Omental fat pad (tissue), 4 donors: ENCODE measurements at places on chromosomes 1 and 21.
A peak's percentile ranks its signal among the peaks of the same experiment; 100 is the strongest.

GRCh38 chr1:210132582-210132981 is 100.0 kb upstream of the SERTAD4 start:
- DNase-seq = no peak

DNA sequence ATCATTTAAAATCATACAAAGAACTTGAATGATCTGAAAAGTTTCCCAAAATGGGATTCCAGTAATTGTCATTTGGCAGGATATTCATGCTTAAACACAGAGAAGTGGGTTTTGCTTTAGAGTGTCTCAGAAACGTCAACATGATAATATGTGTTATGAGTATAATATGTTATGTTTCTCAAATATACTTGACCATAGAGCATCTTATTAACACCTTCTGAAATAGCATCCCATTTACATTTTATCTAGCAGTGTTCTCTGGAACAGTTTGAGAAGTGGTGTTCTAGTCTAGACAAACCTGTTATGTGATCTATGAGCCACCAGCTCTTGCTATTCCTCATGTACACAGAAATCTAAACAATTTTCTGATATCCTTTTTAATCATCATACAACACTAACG is 588.8 kb upstream of the PBX1 start:
- DNase-seq = no peak

- no peak for DNase-seq
Observed at GRCh38 chr1:208868554-208868953, 624.4 kb upstream of the PLXNA2 start.

- no peak for DNase-seq
Observed at GRCh38 chr1:6247651-6248050, 3.7 kb downstream of the HES3 start.

GRCh38 chr1:1427106-1427819 is 6.2 kb upstream of the ANKRD65 start:
- no peak for DNase-seq

GRCh38 chr1:29524285-29525065 is 288.2 kb downstream of the PTPRU start:
- DNase-seq = no peak

DNA sequence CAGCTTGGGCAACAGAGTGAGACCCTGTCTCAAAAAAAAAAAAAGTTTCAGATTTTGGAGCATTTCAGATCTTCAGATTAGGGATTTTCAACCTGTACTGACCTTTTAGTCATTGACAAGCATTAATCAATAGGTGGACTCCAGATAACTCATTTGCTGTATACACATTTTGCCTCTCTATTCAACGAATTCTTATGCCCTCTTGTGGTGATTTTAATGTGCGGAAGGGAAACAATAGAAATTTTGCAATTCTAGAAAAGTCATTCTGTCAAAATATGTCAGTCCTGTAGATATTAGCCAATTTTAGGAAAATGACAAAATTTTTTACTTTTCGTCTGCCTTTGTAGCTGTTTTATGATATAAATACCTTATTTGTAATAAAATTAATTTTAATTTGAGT is 11.6 kb upstream of the OR2G2 start:
- DNase-seq = no peak

- DNase-seq = peak; percentile 38
Observed at GRCh38 chr1:26889551-26890466, at the start of gene GPN2. Gene GPN2, minus strand, starts transcription at chr1:26890283. Its CDS starts 187 bp downstream, at chr1:26890096.

GRCh38 chr1:242827538-242827937 is 303.0 kb upstream of the PLD5 start:
- DNase-seq = no peak

GRCh38 chr1:96553811-96554210 is 167.8 kb upstream of the PTBP2 start:
- no peak for DNase-seq

DNA sequence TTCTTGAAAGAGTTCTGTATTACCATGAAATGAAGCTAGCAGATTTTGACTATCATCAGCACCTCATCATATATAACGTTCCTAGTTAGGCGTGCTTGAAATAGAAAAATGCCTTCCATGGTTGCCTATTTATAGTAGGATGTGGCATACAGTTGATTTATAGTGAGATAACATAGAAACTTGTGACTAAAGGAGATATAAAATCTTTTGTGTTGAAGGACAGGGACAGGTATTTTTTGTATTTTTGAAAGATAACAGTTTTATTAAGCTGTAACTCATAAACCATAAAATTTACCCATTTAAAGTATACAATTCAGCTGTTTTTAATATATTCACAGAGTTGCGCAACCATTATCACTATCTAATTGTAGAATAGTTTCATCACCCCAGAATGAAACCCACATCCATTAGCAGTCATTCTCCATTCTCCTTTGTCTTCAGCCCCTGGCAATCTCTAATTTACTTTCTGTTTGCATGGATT is 19.3 kb downstream of the SPEN start:
- DNase-seq = no peak

DNA sequence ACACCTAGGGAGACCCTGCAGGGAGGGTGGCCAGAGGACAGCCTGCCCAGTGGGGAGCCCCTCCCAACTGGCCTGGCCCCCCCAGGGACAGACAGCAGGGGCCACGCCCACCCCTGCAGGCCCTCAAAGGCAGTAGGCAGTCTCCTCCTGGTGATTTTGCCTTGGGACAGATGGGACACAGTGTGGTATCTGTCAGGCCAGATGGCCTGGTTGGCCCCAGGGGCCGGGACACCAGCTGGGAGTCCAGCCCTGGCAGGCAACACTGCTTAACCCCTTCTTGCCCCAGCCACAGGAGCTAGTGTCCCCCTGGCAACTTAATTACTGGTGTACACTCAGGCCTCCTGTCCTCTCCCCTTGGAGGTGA is 17.8 kb downstream of the IFFO2 start:
- no peak for DNase-seq

DNA sequence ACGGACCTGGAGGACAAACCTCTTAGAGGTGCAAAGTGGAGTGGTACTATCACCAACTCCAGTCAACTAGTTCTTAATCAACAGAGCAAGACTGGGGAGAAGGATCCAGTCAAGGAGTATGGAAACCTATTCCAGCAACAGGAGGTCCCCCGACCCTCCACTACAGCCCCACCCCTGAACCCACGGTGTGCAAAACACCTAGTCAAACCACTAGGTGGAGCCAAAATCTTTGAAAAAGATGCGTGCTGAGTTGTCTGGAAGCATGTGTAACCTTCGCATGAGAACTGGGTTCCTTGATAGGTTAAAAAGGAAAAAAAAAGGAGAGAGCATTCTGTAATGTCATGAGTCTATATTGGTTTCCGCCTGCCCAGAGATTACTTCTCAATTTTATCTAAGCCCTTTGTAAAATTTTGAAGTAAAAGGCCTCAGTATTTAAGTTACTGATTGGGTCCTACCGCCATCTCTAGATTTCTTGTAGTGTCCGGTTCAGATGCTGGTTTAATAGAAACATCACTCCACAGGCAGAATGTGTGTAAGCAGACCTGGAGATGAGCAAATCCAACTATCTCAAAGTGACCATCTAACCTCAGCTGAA is 81.9 kb upstream of the HAO2 start:
- DNase-seq = no peak

- DNase-seq = no peak
Observed at GRCh38 chr1:21814981-21815582, 3.0 kb downstream of the LDLRAD2 start.

GRCh38 chr1:223829678-223830077 is 16.1 kb downstream of the TP53BP2 start:
- DNase-seq = no peak

DNA sequence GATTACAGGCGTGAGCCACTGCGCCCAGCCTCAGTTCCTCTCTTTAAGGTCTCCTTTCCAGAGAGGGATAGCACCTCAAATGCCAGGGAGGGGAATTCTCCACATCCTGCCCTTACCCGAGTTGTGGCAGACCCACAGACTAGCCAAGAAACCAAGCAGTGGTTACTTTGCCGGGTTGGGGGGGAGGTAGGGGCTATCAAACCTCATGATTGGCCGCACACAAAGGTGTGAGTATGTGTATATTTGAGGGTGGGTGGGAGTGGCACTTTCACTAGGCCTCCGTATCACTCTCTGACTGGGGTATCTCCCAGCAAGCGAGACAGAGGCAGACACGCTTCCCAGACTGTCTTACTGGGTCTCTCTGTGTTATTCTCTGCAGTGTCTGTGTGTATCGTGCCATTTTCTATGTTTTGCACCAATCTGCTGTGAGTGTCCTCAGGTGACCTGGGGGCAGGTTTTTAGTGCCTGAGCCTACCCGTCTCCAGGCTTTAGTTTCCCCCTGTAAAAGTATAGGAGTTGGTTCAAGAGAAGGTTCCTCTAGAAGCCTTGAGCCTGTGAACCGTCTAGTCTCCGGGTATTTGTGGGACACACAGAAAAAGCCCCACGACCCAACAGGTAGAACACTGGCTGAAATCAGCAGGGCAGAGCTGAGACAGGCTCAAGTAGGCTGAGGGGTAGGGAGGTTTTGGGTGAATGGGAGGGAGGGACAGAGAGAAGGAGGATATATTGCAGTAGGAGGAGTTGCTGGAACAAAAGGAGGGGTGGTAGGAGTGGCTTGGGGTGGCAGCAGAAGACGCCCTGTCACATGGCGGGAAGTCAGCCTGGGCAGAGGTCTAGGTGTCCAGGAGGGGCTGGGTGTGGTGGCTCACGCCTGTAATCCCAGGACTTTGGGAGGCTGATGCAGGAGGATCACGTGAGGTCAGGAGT is 10.3 kb downstream of the LMNA start:
- no peak for DNase-seq

GRCh38 chr1:156667610-156667967 is 9.6 kb downstream of the NES start:
- no peak for DNase-seq

- DNase-seq = no peak
Observed at GRCh38 chr1:216194721-216195120, 228.5 kb downstream of the USH2A start.

DNA sequence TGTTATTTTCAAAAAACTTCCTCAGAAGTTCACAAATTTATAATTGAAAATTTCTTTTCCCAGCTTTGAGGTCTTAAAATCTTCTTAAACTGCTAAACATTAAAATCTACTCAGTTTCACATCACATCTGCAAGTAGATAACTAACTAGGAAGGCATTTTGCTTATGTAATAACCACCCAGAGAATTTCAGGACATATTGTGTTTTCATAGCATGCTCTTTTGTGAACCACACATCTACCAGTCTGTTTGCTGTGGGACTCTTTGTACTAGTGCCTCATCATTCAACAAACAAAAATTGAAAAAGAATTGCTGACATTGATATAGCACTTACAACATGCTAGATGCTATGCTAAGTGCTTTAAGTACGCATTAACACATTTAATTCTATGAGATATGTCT is 31.6 kb upstream of the C1orf146 start:
- DNase-seq = no peak

DNA sequence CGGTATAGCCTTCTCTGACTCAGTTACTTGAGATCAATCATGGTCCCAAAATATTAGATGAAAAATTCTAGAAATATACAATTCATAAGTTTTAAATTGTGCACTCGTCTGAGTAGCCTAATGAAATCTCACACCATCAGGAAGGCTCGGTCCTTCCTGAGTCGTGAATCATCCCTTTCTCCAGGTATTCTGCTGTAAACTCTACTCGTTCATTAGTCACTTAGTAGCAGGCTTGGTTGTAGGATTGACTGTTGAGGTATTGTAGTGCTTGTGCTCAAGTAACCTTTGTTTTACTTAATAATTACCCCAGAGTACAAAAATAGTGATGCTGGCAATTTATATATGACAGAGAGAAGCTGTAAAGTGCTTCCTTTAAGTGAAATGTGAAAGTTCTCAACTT is 238.7 kb downstream of the OLFM3 start:
- DNase-seq = no peak

GRCh38 chr1:7171574-7171973 is 386.3 kb downstream of the CAMTA1 start:
- no peak for DNase-seq

DNA sequence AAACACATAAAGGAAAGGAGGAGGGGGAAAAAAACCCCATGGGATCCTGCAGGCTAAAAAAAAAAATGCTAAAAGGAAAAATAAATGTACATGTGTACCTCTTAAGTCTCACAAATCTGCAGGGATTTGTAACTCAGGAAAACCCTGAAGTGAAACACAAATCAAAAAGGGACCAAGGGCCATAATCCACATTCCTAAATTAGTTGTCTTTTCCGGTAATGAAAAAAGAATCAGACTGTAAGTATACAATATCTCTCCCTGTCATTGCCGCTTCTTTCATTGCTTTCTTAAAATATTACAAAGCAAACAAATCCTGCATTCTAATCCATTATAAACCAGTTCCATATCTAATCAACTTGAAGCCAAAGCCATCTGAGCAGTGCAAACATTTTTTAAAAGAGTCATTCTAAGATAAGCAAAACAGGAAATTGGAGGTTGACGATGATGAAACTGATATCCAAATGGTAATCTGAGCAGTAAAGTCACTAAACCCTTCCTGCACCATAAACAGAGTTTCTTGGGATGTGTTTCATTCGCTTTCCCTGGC is 58.7 kb upstream of the SIM2 start:
- no peak for DNase-seq

GRCh38 chr1:196951711-196952394 is 8.3 kb downstream of the CFHR2 start:
- no peak for DNase-seq

- no peak for DNase-seq
Observed at GRCh38 chr1:89310976-89311375, 38.3 kb upstream of the GBP5 start.

GRCh38 chr1:31805318-31805717 is 10.5 kb downstream of the SPOCD1 start:
- DNase-seq = no peak

GRCh38 chr1:8539683-8540082 is 221.8 kb downstream of the SLC45A1 start:
- DNase-seq = no peak

DNA sequence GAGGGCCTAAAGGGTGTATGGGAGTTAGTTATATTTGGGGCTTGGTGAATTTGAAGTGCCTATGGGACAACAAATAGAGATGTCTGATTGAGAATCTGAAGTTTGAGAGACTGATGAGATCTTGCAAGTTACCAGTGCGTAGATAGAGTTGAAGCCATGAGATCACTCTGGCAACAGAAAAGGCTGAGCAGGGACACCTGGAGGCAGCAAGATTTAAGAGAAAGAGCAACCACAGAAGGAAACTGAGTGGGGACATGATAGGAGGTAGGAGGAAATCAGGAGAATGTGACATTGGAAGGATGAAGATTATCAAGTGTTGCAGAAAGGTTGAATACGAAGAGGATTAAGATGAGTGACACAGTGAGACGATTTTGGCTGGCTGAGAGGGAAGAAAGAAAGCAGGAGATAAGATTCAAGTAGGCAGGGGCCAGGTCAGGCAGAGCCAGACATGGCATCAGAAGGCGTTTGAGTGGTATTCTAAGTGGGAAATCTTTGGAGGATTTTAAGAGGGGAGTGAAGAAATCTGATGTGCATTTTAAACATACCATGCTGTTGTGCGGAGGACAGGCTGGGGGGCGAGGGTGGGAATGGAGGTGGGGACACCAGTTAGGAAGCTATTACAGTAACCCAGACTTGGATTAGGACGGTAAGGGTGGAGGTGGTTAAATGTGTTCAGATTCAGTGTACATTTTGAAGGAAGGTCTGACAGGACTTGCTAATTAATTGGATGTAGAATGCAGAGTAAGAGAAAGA is 3.0 kb upstream of the MPL start:
- DNase-seq = no peak
